RWPE1 (cell line): ENCODE measurements at places on chromosomes 7 and 10.

DNA sequence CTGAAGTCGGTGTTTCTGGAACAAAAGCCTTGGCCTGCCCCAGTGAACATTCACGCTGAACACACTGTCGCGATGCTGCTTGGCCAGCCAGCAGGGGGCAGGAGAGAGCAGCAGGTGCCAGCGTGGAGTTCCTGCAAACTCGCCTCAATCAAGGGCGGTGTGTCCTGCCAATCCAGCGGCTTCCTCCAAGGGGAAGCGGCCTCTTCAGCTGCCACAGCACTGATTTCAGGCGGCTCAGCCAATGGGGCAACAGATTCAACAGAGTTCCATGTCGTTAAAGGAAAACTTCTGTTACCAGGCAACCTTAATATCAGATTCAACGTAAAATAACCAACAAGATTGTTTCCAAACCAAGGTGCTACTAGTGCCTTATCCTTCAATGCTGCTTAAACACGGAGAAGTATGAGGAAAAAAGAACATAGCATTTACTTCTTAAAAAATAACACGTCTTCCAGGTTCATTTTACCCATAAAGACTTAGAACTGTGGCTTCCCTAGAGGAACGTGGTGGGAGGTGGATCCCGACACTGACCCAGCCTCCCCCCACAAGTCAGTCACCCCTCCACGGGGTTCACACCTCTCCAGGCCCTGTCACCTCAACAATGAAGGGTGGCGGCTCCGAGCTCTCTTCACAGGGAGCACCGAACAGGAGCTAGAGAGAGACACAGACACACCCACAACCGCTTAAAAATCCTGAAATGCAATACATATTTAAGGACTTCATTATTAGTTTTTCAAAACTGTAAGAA, 178.2 kb downstream of the DIP2C start:
- DNase-seq, result peak; percentile 62

- DNase-seq, result peak; percentile 55
Observed at GRCh38 chr7:105808703-105809590, 67.5 kb downstream of the ATXN7L1 start.

- no peak for DNase-seq
Observed at GRCh38 chr10:33441561-33441960, 107.1 kb upstream of the NRP1 start.

- peak; percentile 5 for DNase-seq
Observed at GRCh38 chr7:83271212-83272099, 108.8 kb upstream of the PCLO start.

DNA sequence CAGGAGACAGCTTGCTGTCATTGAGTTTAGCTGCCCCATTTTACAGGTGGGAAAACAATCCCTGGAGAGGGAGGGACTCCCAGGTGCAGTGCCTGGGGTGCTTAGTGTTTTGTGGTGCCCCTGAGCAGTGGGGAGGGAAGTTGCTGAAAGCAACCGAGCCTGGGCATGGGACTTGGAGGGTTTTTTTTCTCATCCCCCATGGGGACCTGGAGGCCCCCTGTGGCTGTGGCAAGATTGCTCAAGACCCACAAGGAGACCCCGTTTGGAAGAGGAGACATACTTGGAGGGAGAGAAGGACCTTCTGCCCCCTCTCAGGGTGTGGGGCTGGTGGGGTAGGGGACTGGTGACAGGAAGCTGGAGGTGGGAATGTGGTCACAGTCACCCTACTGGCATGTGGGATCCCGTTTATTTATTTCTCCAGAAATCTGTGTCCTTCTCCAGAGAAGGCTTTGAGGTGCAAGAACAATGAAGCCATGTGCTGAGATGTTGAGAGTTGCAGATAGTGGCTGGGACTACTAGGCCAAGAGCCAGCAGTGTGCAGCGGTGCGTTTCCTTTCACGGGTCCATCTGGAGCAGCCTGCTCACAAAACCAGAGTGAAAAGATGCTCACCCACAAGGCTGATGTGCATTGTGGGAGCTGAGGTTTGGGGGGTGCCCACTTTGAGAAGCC, 21.5 kb downstream of the ZMIZ1 start:
- DNase-seq, result no peak

- DNase-seq, result no peak
Observed at GRCh38 chr7:78080811-78081210, 282.2 kb downstream of the PHTF2 start.

GRCh38 chr10:125629758-125630376, 53.1 kb downstream of the TEX36 start:
- peak; percentile 76 for DNase-seq

DNA sequence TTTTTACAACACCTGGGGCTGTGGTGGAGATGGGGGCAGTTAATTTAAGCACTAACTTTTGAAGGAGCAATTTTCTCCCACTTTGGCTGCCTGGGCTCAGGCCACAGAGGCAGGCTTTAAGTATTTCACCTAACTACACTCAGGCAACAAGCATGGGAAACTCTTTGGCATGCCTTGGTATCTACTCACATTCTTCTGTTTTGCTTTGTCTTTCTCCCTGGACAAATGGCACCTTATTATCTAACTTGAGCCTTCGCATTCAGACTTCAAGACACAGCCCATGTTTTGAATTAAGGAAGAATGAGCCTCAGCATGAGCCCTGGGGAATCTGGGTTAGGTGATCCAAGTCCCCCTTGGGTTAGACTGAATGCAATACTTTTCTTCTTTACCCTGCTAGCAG, 31.8 kb upstream of the BMPER start:
- no peak for DNase-seq

DNA sequence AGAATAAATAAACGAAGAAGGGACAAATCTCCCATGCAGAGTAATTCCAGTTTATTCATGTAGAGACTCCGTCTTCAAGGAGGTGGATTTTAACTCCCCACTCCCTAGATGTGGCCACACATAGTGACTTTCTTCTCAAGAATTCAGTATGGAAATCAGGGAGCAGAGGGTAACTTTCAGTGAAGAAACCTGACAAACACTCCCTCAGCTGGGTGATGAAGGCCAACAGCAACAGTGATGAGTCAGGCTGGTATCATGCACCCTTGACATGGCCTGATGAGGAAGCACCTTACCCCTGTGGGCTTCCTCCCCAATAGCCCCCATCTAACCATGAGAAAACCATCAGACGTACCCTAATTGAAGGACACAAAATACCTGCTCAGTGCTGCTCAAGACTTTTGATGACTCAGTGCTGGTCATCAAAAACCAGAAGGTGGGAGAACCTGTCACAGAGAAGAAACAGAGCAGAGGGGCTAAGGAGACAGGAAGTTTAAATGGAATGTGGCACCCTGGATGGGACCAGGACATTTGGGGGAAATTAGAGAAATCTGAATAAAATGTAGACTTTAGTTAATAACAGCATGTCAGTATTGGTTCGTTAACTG, 50.6 kb downstream of the ADAMTS14 start:
- peak; percentile 35 for DNase-seq

DNA sequence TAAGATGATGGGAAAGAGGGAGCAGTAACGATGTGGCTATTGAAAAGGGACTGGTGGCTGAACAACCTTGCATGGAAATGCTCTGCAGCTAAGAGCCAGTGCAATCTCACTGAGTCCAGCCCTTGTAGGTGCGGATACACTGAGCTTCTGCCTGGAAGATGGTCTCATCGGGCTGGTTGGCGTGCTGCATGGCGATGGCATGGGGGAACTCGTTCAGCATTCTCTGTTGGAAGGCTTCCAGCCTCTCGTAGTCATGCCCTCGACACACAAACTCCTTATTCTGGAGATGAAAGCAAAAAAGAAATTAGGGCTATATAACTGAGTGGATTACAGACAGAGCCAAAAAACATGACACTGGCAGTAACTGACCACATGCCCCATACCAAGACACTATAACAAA, 197.8 kb upstream of the IMMP2L start:
- no peak for DNase-seq

- no peak for DNase-seq
Observed at GRCh38 chr10:95397747-95398146, 106.9 kb upstream of the PDLIM1 start.

GRCh38 chr10:22580711-22581110, 133.7 kb downstream of the PIP4K2A start:
- no peak for DNase-seq

DNA sequence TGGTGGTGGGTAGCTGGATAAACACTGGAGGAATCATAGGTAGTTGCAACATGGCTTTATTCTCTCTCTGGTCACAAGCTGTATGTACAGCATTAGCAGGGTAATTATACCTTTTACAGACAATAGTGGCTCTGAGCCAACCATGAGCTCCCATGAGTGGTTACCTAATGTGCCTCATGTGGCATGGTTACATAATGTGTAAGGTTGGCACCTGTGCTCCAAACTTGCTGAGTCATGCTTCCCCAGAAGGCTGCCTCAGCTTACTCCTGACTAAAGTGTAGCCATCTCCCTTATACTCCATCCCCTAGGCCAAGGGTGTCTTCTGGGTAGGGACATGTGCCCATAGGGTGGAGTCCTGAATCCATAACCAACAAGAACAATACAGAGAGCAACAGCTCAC, 345.3 kb upstream of the SEMA3C start:
- no peak for DNase-seq

- peak; percentile 20 for DNase-seq
Observed at GRCh38 chr10:120205368-120206018, 251.5 kb upstream of the PLPP4 start.

DNA sequence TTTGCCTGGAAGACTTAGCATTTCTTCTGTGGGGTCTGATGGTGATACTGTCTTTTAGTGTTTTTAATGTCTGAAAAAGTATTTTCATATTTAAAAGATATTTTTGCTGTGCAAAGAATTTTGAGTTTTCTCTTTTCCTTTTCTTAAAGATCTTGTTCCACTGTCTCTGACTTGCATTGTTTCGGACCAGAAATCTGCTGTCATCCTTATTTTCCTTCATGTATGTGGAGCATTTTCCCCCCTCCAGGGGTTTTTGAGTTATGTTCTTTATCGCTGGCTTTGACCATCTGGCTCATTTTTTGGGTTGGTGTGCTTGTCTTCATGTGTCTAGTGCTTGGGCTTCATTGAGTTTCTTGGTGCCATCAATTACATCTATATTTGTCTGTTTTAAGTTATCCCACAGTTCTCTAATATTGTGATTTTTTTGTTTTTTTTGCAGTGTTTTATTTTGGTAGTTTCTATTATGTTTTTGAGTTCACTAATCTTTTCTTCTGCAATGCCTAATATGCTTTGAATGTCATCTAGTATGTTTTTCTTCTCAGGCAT, 119.9 kb downstream of the MGMT start:
- no peak for DNase-seq

GRCh38 chr7:113026941-113027340, 59.7 kb downstream of the GPR85 start:
- no peak for DNase-seq

DNA sequence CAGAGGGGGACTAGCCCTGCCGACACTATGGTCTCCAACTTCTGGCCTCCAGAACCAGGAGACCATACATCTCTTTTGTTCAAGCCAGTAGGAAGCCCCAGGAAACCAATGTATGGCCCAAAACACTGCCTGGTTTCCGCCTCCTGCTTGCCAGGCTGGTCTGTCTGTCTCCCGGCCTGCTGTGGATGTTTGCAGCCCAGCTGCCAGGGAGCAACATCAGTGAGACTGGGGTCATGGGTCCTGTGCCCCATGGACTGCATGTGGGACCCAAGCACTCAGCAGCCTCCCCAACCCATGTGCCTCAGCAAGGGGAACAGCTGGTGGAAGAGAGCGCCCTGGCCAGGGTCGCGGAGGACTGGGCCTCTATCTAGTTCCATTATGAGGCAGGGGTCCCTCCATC, 33.4 kb upstream of the NUB1 start:
- DNase-seq, result no peak

DNA sequence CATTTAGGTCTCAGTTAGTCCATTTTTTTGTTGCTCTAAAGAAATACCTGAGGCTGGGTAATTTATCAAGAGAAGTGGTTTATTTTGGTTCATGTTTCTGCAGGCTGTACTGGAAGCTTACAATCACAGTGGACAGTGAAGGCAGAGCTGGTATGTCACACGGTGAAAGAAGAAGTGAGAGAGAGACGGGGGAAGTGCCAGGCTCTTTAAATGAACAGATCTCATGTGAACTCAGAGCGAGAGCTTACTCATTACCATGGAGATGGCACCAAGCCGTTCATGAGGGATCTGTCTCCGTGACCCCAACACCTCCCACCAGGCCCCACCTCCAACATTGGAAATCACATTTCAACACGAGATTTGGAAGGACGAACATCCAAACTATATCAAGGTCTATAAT, 18.9 kb upstream of the PNLIPRP3 start:
- DNase-seq, result no peak

DNA sequence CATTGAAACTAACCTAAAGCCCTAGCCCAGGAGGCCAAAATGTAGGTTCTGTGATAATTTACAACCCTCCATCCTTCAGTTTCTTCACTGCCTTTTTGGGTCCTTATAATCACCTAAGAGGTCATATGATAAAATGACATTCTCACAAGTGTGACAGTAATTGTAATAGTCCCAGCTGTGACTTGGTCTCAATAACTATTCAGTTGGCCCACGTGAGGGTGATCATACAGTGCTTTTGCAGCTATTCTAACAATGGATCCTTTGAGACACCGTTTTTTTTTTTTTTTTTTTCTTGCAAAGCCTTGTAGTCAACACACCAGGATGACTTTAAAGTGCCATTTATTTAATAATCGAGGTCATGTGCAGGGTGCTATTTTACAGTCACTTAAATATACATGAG, 760.0 kb downstream of the PHTF2 start:
- no peak for DNase-seq

DNA sequence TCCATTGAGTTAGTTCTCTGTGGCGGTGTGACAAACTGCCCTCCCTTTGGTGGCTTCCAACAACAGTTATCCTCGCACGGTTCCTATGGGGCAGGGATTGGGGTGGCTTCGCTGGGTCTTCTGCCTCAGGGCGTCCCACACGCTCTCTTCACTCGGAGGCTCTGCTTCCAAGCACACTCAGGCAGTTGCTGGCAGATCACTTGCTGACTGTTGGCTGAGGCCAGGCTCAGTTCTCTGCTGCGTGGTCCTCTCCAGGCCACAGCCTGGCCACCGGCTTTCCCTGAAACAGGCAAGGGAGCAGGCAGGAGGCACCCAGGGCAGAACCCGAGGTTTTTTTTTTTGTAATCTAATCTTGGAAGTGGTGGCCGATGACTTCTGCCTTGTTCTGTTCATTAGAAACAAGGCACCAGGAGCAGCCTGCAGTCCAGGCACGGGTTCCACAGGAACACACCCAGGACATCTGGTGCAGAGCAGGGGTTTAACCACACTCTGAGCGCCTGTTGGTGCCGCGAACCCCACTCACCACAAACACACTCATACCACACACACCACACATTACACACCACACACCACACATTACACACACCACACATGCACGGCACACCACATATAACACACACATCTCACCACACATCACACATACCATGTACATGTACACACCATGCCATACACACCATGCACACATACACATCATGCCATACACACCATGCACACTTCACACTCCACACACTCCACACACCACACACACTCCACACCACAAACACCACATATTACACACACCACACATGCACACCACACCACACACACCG, 112.2 kb downstream of the PTPN20 start:
- DNase-seq, result no peak

DNA sequence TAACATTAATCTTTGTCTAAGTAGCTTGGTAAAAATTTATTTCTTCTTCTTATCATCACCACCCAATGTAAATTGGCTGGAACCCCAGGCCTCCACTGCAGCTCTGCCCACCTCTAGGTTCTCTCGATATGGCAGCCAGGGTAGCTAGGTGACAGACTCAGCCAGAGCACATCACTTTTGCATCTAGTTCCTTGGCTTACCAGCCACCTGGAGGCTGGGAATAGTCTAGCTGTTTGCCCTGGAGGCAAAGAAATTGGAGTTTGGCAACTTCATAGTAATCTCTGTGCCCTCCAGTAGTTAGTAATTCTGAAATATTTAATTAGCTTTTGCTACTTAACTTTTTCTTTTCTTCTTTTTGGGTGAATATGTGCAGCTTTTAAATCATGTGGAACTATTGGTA, 9.4 kb downstream of the IFRD1 start:
- DNase-seq, result no peak
